ENCODE measurements at places on chromosomes 11 and 22. TPM values are rescaled to one million over a fixed set of nuclear protein-coding genes. Genes with fewer than 3 reads are reported as not detected.

Gene PRSS23
- total RNA-seq, result 54.6 TPM

Gene PKDREJ
- total RNA-seq, result 0.06 TPM

Gene AMBRA1
- total RNA-seq, result 32.6 TPM

Gene ROM1
- total RNA-seq, result 7.9 TPM

Gene NAALAD2
- 2.0 TPM for total RNA-seq

Gene OR4S2
- not detected for total RNA-seq

Gene KLHDC7B
- 16.1 TPM for total RNA-seq

Gene DCDC1
- 6.6 TPM for total RNA-seq

Gene PHLDB1
- total RNA-seq, result 118 TPM

Gene MCM5
- total RNA-seq, result 26.4 TPM

Gene TTC12
- 34.4 TPM for total RNA-seq

Gene PGA5
- total RNA-seq, result 0.35 TPM

Gene TRIM49D2
- not detected for total RNA-seq

Gene CRKL
- 44.7 TPM for total RNA-seq

Gene SAA4
- 1.3 TPM for total RNA-seq

Gene TESMIN
- 8.7 TPM for total RNA-seq

Gene DERL3
- total RNA-seq, result 24.7 TPM

Gene RAB36
- 30.5 TPM for total RNA-seq

Gene MFRP
- not detected for total RNA-seq

Gene EIF3M
- total RNA-seq, result 168 TPM

Gene HIKESHI
- total RNA-seq, result 26.9 TPM

Gene KCTD14
- 13.7 TPM for total RNA-seq

Gene HSPB2
- total RNA-seq, result 4.4 TPM

Gene MAPK8IP2
- total RNA-seq, result 1.1 TPM

Gene TSSC4
- total RNA-seq, result 42.3 TPM

Gene PHETA2
- 10.4 TPM for total RNA-seq

Gene APOBEC3G
- 12.5 TPM for total RNA-seq

Gene CHKB
- 91.7 TPM for total RNA-seq

Gene CHCHD10
- 190 TPM for total RNA-seq

Gene POU2AF2
- total RNA-seq, result not detected

Gene KIAA0930
- total RNA-seq, result 55.4 TPM

Gene KCNK7
- 0.25 TPM for total RNA-seq

Gene OR8G5
- not detected for total RNA-seq

Gene MS4A14
- 2.1 TPM for total RNA-seq

Gene DDTL
- 5.6 TPM for total RNA-seq

Gene GDPD5
- total RNA-seq, result 11.4 TPM

Gene SMARCB1
- 79.0 TPM for total RNA-seq

Gene DEPDC7
- 2.4 TPM for total RNA-seq

Gene CDC45
- total RNA-seq, result 1.1 TPM

Gene VSIG10L2
- not detected for total RNA-seq

Gene ASCL3
- total RNA-seq, result not detected

Gene LARGE1
- 22.9 TPM for total RNA-seq

Gene WNT11
- 2.2 TPM for total RNA-seq

Gene MRGPRX2
- total RNA-seq, result 0.28 TPM

Gene SCUBE1
- 7.1 TPM for total RNA-seq

Gene DGKZ
- 50.6 TPM for total RNA-seq

Gene THY1
- 17.5 TPM for total RNA-seq

Gene A4GALT
- total RNA-seq, result 186 TPM

Gene TNNI2
- 1.3 TPM for total RNA-seq

Gene YPEL1
- total RNA-seq, result 6.1 TPM

Gene FAM181B
- total RNA-seq, result 1.3 TPM

Gene CD248
- total RNA-seq, result 22.9 TPM

Gene BRSK2
- 1.2 TPM for total RNA-seq

Gene PIWIL4
- 6.0 TPM for total RNA-seq

Measured in kidney (tissue), 22 donors.